ENCODE measurements at places on chromosomes 2 and 18.

GRCh38 chr2:10258726-10259125, 44.0 kb upstream of the HPCAL1 start:
- no peak for DNase-seq

DNA sequence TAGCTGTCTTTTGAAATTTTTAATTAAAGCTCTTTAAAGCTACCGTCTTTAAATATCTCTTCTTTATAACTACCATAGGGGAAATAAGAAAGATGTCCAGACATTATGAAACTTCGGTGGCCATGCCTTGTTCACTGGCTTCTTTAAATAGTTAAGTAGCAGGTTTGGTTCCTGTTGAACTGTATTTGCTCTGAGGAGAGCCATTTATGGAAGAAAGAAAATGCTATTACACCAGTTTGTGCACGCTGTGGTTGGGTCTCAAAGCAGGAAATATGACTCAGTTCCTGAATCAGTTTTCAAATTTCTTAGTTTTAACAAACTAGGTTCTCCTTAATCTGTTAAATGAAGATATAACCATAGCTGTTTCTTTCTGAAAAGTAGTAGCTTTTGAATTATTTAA, 12.2 kb downstream of the ARPC2 start:
- no peak for DNase-seq

GRCh38 chr2:6760132-6760531, 105.6 kb downstream of the CMPK2 start:
- no peak for DNase-seq

- DNase-seq = no peak
Measured at GRCh38 chr2:26558271-26559043, 80.5 kb upstream of the OTOF start.

- no peak for DNase-seq
Measured at GRCh38 chr2:234098681-234099080, 48.2 kb downstream of the SPP2 start.

DNA sequence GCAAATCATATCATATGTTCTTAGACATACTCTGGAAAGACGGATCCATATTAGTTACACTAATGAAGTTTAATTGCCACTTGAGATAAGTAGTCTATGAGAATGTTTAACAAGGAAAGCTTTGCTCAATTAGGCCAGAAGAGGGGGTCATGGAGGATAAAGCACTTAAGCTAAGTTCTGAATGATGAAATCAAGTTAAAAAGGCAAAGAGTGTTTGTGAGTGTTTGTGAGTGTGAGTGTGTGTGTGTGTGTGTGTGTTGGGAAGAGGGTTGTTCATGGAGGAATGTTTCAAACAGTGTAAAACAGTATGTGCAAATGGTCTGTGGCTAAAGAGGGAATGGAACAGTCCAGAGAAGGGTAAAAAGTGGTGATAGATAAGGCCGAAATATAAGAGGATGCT, 360.9 kb downstream of the ERBB4 start:
- DNase-seq = no peak
